Activated CD4-positive, alpha-beta T cell treated with anti-CD3 and anti-CD28 coated beads for 36 hours (primary cell): ENCODE measurements at places on chromosomes 4 and X.

DNA sequence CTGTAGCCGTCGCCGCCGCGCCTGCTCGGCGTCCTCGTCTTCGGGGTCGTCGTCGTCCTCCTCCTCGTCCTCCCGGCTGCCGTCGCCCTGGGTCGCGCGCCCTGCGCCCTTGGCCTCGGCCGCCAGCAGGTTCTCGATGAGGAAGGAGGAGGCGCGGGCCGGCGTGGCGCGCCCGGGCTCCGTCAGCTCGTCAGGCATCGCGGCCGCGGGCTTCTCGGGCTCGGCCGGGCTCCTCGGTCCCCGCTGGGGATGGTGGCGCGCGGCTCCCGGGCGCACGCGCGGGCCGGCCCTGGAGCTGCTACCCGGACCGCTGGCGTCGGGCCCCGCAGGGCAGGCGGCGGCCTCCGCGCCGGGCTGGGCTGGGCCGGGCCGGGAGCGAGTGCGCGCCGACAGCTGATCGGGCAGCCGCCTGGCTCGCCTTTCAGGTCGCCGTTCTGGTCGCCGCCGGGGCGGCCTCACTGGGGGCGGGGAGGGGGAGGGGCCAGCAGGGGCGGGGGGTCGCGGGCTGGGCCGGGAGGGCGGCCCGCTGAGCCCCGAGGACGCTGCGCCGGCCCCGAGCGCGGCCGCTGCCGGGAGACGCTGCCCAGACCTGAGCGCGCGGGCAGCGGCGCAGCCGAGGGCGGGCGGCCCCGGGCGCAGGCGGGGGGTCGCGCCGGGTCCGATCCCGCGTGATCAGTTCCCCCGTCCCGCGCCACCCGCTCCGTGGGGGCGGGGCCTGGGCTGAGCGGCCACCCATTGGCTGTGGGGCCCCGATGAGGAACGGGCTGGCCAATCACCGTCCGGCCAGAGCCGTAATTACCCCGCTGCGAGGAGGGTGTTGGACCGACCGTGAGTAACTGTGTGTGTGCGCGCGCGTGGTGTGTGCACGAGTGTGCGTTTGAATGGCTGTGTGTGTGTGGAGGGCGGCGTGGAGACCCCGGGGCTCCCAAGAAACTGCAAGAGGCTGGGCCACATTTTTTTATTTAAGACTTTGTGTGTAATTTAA is at the start of gene HMX1:
Gene HMX1, minus strand, starts transcription at position 423 of the 985 bp plus-strand sequence. Its CDS starts 225 bp downstream, at position 198.
- DNase-seq: no peak

- no peak for DNase-seq
Observed at GRCh38 chr4:159150396-159150795, 47.5 kb downstream of the RAPGEF2 start.

GRCh38 chrX:6203462-6204215 is 25.0 kb downstream of the NLGN4X start:
- DNase-seq: no peak

DNA sequence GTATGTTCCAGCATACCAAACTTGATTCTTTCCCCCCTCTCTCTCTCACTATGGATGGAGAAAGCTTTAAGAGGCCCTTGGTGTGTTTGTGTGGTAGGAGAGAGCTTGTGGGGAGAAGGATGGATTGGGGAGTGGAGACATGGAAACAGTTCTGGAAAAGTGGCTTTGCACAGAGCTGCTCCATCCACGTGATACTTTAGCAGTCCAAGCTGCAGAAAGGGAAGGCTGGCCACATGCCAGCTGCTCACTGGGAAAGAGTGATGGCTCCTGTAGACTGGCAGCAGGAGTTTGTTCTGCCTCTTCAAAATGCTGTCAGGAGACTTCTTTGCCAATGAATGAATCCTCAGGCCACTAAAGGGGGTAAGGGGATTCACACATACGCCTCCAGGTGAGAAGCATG is 21.7 kb upstream of the SEC24B start:
- DNase-seq: no peak

- DNase-seq: no peak
Observed at GRCh38 chr4:32519060-32519459, 1798.9 kb downstream of the PCDH7 start.

DNA sequence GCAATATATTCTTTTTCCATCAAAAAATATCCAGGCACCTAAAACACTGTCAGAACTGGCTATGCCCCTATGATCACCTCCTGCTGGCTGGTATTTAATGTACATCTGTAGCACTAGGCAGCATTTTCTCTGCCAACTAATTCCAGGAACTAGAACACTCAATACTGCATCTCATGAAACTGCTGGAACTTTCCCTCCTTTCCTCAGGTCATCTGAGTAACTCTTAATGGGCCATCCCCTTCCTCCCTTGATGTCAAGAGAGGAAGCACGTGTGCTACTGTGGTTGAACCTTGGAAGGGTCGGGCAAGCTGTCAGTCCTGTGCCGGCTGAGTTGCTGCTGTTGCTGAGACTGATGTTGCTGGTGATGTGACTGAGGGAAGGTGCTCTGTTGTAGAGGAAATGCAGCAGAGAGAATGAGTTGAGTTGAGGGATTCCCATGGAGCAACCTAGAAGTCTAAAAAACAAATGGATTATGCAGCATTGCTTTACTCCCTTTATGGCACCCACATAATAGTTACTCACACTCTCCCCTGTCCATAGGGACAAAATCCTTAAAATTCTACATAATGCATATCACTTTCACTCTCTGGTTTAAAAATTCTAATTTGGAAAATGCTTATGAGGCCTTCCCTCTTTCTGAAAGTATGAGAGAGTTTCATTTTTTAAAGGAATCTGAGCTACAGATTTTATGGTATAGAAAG is 39.5 kb downstream of the TMEM165 start:
- DNase-seq: peak; percentile 62

- peak; percentile 26 for DNase-seq
Observed at GRCh38 chr4:82903737-82904136, 3.2 kb downstream of the THAP9 start.

- DNase-seq: no peak
Observed at GRCh38 chrX:16589211-16589610, 60.7 kb upstream of the S100G start.

DNA sequence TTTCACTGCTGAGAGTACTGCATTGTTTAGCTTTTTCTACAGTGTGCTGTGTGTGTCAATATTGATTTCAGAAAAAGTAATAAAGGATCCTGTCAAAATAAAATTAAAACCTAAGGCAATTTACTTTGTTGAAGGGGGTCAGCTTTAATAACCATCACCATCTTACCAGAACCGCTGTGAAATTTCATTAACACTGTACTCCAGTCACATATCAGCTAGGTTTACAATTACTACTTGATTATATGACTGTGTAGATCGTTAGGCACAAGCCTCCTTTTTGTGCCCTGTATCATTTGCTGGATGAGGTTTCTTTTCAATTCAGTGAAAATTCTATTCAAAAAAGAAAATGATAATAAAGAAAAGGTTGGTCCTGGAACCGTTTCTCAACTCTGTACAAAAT is 917.2 kb downstream of the CENPC start:
- DNase-seq: no peak

- DNase-seq: peak; percentile 39
Observed at GRCh38 chr4:52659722-52660261, 691 bp upstream of the USP46 start.

DNA sequence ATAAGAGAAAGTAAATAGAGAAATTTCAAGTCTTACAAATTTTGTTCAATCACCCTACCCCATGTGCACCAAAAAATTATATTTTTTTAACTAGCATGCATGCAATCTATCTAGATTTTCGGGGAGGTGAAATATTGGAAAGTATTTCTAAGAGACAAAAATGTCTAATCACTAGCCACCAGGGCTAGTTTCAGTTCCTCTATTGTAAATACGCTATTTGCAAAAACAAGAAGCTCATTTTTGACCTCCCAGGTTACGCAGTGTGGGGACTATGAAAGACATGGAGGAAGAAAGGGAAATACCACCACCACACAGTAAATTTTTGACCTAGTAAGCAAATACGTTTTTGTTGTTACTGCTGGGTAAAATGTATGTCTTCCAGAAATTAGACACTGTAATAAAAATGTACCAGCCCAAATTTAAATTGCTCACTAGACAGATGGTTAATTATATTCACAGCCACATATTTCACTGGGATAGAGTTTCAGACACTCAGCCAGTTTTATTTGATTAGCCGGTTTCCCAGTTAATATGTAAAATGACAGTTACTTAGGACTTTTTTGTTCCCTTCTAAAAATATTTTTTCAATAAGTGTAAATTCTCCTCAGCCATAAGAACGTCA is 2.2 kb downstream of the NEXMIF start:
- no peak for DNase-seq

DNA sequence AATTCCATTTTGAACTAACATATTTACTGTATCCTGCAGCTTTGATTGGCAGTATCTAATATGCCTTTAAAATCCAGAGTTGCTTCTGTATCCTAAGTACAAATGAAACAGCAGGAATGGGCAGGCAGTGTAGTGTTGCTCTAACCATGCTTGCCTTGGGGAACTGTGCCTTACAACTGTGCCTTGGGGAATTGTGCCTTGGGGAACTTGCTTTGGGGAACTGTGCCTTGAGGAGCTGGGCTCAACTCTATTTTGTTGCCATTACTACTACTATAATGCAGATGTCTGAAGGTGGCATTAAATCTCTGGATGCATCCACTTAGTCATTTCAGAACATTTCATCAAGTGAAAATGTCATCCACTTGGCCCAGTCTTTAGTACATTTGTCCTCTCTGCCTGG is 6.9 kb downstream of the CXCL3 start:
- DNase-seq: no peak

- DNase-seq: no peak
Observed at GRCh38 chr4:183747380-183747779, 88.3 kb downstream of the TRAPPC11 start.

GRCh38 chrX:71532078-71532752 is 689 bp upstream of the OGT start:
- DNase-seq: peak; percentile 77

DNA sequence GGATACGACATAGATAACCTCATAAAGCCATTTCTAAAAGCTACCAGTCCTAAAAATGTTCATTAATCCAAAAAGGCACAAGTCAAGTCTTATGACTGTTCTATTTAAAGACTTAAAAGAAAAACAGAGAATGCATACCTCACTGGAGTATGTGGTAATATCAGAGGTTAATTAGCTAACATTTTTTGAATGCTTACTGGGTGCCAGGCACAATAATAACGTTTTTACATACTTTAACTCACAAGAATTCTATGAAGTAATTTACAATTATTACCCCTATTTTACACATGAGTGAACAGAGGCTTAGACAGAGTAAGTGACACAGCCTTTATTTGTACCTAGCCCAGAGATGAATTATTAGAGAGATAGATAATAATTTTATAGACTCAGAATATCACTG is 207.5 kb downstream of the PDGFC start:
- DNase-seq: no peak

DNA sequence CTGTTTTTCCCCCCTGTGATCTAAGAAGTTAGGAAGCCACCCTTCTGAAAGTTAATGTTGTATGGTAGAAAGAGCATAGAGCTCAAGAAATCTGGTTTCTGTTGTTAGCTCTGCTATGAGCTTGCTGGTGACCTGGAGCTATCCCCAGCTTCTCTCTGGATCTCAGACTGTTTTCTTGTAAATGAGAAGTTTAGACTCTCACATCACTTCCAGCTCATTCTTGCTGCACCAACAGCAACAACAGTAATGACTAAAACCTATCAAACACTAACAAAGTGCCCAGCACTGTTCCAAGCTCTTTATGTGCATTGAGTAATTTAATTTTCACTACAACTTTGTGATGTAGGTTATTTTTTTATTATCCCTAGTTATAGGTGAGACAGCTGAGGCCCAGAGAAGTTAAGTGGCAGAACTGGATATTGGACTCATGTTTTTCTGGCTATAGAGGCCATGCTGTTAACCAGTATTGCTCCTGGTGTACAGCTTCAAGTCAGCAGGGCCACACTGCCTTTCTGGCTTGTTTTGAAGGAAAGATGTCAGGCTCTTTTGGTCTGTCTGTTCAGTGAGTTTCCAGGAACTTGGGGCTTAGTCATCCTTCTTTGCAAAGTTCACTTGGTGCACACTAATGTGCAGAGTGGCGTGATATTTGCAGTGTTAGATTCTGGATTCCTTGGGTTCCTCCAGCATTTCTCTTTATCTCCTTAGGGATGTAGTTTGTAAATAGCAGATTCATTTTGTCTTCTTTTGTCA is 27.8 kb upstream of the TMEM164 start:
- peak; percentile 9 for DNase-seq

GRCh38 chr4:8647094-8647570 is 54.6 kb downstream of the CPZ start:
- no peak for DNase-seq

DNA sequence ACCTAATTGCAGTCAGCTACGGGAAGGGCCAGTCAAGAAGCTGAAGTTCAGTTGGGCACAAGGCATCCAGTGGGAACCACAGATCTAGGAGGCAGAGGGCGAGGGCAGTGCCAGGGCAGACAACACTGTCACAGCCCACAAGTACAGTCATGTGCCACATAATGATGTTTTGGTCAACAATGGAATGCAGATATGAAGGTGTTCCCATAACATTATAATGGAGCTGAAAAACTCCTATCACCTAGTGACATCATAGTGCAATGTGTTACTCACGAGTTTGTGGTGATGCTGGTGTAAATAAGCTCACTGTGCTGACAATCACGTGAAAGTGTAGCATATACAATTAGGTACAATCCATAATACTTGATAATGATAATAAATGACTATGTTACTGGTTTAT is 4.5 kb upstream of the TMEM255A start:
- DNase-seq: no peak

- no peak for DNase-seq
Observed at GRCh38 chr4:129213692-129214091, 117.7 kb downstream of the C4orf33 start.

DNA sequence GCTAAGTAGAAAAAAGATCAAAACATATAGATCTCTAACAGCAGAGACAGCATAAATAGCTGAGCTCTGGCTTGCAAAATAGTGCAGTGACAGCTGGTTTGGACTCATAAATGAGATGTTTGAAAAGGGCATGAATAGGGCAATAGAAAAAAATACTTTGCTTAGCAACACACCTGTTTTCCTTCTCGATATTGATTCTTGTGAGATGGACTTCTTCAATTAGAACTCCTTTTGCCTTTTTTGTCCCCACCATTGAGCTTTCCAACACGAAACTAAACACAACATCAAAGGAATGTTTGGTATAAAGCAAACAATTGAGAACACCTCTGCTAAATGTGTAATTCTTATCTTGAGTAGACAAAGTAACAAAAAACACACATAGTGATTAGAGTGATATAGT is 726.3 kb downstream of the RAPGEF2 start:
- DNase-seq: no peak

DNA sequence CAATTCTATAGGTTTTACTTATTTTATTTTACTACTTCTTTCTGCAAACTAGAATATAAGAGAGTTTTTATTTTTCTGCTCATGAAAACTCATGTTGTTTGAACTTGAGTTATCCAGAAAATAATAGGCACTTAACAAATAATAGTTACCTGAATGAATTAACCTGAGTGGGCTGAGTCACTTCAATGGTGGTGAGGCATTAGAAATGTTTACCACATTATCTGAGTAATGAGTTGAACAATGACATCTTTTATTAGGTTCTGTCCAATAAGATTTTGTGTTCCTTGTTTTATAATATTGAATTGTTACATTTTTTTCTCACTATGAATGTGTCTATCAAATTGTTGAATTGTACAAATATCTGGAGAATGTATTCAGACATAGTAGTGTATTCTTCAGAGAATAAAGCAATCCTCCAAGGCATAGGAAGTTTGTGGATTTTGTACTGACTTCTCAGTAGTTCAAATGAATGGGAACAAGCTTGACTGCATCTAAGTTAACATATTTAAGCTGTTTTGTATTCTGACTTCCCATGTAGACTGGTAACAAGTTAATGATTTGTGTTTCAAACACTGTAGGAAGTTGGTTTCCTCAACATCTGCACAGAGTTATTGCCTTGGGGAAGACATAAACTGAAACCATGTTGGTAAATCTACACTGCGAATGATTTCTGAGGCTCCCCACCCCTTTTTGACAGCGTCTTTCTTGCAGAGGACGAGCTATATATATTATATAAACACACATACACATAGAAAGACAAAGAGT is 1808.9 kb upstream of the TENM3 start:
- DNase-seq: no peak
